ENCODE measurements at places on chromosomes 7 and 10.

- DNase-seq, result no peak
Observed at GRCh38 chr7:7696458-7697119, 21.8 kb downstream of the RPA3 start.

DNA sequence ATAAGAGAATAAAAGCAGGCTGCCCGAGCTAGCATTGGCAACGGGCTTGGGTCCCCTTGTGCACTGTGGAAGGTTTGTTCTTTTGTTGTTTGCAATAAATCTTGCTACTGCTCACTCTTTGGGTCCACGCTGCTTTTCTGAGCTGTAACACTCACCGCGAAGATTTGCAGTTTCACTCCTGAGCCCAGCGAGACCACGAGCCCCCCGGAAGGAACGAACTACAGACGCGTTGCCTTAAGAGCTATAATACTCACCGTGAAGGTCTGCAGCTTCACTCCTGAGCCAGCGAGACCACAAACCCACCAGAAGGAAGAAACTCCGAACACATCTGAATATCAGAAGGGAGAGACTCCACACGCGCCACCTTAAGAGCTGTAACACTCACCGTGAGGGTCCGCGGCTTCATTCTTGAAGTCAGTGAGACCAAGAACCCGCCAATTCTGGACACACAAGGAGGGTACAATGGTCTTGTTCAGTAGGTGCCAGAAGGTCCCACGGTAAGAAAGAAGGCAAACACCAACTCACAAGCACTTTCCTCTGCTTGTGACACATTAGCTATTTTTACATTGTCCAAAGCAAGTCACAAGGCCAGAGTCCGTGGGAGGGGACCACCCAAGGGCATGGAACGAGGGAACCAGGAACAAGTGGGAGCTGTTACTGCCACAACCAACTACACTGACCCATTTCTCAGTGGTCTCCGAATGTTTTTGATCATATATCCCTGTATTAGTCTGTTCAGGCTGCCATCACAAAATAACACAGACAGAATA lies 29.2 kb upstream of the CACUL1 start:
- DNase-seq, result no peak

GRCh38 chr7:107779647-107780099 lies 23.4 kb downstream of the SLC26A3 start:
- DNase-seq, result no peak

- no peak for DNase-seq
Observed at GRCh38 chr7:20240080-20240926, 23.1 kb upstream of the MACC1 start.

DNA sequence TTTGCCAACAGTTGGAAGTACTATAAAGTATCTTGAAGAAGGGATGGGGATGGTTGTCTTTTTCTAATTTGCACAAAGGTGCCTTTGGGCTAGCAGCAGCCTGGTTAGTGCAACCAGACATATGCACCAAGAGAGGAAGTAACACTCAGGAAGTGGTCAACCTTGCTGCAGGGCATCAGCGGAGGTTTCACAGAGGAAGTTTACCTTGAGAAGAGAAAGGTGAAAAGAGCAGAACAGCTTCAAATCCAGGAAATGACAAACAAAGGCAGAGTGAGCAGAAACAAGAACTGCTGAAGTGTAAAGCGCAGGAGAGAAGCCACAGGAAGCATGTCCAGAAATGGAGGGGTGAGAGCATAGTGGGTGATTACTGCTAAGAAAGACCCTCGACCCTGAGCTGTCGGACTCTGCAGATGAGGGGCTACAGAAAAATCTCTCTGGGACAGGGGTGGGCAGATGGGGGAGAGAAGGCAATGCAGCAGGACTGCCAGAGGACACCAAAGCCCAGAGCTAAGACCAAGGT lies 66.9 kb downstream of the STK17A start:
- peak; percentile 89 for DNase-seq

DNA sequence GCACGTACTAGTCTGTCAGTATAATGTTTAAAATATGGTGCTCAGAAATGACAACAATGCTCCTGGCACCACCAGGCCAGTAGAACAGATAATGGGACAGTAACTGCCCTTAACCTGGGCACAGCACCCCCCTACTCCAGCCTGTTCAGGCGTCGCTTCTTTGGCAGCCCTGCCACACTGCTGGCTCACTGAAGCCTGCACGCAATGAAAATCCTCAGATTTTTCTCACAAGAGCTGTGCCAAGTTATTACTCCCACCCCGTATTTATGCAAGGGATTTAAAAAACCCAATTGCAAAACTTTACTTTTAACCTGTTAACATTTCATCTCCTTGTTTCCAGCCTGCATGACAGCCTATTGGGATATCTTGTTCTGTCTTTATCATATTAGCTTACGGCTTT lies 56.6 kb upstream of the LAMB1 start:
- no peak for DNase-seq

DNA sequence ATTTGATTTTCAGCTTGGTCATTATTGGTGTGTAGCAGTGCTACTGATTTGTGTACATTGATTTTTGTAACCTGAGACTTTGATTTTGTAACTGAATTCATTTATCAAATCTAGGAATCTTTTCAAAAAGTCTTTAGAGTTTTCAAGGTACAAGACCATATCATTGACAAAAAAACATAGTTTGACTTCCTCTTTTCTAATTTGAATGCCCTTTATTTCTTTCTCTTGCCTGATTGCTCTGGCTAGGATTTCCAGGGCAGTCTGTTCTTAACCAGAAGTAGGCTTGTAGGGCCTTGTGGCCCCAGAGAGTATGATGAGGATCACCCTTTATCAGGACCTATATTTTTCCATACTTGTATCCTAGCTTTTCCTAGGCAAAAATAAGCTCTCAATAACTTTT lies 234.5 kb upstream of the FZD1 start:
- DNase-seq, result no peak

- no peak for DNase-seq
Observed at GRCh38 chr10:79484476-79484875, 27.9 kb upstream of the EIF5AL1 start.

DNA sequence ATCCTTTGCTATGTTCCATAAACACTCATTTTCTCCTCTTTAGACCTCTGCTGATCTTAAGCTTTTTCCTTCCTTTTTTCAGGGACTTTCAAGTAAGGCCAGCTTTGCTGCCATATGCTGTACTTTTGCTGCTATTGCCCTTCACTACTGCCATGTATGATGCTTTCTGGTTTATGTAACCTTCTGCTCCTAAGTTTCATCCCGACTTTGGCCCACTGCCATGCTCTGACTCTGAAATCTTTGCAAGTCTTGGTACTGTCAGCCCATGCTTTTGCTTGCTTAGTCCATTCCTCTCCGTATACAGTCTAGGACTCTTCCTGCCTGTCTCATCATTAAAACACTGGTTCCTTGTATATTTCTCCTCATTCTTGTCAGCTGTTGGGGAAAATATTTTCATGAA lies 152.4 kb downstream of the RNF133 start:
- no peak for DNase-seq

GRCh38 chr7:87420173-87420572 lies 55.3 kb downstream of the ABCB4 start:
- no peak for DNase-seq

DNA sequence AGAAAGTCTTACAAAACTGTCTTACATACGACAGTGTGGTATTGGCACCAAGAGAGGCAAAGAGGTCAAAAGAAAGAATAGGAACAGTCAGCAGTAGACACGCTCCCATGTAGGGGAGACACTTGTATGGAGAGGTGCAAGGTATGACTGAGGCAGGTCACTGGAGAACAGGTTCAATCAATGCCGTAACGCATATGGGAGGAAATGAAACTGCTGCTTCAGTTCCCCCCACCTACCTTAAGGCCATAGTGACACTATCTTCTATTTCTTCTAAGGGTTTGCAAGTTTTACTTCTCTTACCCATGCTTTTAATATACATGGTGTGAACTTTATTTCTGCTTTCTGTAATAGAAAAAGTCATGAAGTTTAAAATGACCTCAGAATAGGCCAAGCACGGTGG lies 5.5 kb upstream of the PITRM1 start:
- DNase-seq, result peak; percentile 29

DNA sequence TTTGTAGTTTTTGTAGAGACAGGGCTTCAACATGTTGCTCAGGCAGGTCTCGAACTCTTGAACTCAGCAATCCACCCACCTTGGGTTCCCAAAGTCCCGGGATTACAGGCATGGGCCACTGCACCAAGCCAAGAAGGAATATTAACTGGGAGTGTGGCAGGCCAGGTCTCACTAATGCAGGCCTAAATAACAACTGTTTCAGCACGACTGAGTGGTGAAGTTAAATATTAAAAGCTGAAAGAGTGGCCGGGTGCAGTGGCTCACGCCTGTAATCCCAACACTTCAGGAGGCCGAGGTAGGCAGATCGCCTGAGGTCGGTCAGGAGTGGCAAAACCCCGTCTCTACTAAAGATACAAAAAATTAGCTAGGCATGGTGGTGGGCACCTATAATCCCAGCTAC lies 21.1 kb downstream of the CHUK start:
- DNase-seq, result no peak

DNA sequence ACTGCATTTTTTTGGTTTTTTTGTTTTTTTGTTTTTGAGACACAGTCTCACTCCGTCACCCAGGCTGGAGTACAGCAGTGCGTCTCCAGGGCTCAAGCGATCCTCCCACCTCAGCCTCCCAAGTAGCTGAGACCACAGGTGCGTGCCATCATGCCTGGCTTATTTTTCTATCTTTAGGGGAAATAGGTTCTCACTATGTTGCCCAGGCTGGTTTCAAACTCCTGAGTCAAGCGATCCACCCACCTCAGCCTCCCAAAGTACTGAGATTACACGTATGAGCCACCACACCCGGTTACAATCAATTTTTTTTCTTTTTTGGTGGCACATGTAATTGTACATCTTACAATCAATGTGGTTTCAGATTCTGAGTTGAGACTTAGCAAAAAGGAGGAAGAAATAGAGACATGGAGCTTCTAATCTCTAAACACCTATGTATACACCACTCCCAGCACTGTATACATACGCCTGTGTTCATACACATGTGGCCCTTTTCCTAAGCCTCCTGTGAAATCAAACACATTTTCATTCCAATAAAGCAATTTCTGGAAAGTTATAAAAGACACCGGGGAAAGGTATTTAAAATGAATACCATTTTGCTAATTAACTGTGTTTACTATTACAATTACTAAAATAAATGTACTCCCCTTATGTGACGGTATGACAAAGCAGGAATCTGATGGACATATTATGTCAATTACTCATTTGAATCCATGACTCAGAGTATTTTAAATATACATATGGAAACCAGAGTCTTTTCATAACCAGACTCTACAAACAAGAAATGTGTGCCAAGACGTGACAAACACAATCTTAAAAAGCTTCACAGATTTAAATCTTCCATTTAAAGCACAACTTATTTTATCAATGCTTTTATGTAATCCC lies 40.9 kb downstream of the SMURF1 start:
- DNase-seq, result no peak

GRCh38 chr10:10584161-10584560 lies 433.5 kb upstream of the CELF2 start:
- no peak for DNase-seq

DNA sequence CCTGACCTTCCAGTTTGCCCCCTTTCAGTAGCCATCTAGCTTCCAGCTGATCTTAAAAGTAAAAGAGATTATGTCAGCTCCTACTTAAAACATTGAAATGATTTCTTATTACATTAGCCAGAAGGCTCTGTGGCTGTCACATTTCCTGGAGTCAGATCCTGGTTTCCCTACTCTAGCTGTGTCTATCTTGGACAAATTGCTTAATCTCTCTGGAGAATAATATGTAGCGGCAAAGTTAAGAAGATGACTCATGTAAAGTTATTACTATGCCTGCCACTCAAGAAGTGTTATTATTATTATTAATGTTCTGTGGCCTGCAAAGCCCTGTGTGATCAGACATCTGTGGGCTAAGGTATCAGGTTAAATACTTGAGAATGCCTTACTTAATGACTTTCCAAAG lies 107.2 kb downstream of the RUNDC3B start:
- DNase-seq, result no peak

GRCh38 chr10:132984801-132985545 lies 42.6 kb upstream of the CFAP46 start:
- DNase-seq, result no peak

DNA sequence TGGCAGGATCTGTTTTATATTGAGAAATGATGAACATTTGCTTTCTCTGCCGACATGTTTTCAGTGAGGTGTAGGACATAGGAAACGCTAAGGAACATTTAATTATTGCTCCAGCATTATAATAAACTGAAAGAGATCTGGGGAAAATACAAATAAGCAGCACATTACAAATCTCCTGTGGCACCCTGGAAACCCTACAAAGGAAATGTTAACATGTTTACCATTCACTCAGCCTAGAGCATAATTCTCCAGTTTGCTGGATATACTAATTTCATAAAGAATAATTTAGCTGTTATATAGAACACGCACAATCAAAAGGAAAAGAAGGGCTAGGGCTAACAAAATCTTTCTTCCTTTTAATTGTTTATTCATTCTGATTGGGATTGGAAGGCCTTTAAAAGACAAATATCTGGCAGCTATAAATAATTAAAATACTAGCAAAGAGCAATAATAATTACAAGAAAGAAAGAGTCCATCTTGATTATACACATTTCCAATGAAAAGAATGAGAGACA lies 299.4 kb downstream of the CRPPA start:
- no peak for DNase-seq

GRCh38 chr7:35735396-35735795 lies 40.5 kb upstream of the HERPUD2 start:
- no peak for DNase-seq

DNA sequence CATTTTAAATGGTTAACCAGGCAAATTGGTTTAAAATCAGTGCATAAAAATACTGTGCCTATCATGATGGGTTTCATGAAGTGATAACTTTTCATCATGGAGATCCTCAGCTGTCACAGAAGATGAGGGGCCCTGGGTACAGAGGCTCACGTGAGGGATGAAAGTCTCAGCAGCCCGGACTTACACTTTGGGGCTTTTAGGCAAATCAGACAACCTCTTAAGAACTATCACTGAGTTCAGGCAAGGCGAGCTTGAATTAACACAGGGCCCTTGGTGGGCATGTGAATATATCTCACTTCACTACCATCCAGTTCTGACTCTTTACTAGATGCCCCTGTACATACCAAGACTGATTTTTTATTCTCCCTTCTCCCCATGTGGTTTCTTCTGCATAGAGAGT lies 19.6 kb downstream of the IKZF1 start:
- no peak for DNase-seq

- DNase-seq, result no peak
Observed at GRCh38 chr7:137787301-137787976, 59.3 kb downstream of the DGKI start.

DNA sequence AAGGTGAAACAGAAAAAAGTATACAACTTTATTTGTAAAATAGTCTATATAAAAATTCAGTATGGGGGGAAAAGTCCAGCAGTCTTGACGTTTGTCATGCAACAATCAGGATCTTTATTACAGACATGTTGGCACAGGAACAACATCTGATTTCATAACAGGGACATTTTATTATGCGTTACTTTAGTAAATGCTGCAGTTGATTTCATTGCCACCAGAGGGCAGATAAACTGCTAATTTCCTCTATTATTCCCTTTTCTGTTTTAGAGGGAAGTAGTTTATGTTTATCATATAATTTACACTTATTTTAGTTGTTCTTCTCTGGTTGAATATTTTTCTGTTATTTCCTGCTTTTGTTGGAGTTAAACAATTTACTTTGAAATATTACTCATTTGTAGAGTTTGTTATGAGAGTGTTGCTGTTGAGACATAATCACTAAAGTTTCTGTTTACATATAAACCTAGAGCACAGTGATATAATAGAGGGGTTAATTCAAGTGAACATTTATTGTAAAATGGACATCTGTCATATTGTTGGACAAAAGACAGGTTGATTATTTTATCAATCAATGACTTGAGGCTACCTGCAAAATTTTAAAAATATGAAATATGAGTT lies 3.3 kb downstream of the PLXDC2 start:
- DNase-seq, result no peak
